Spleen (tissue), 13 donors: ENCODE measurements at places on chromosomes 7 and 10.

DNA sequence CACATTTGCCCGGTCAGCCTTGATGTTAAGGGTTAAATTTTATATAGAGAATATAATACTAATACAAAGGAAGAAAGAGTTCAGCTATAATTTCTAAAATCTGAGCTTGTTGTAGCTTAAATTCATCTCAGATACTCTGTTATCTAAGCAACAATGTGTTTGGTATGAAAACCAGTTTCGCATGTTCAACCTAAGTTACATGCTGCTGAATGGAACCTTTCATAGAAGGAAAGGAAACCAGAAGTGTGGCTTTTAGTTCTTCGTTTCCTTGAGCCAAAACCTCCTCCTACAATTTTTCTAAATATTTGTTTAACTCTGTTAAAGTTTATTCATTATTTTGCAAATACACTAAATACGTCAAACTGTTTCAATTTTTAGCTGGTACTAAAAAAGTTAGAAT lies 18.5 kb downstream of the AGR2 start:
- DNase-seq, result no peak
- H3K4me3 ChIP-seq, result no peak overlapping the region
- H3K27ac ChIP-seq, result no peak overlapping the region
- no peaks in the 10 kb centered on the region for H3K4me1 ChIP-seq
- no peaks in the 10 kb centered on the region for H3K27me3 ChIP-seq

- DNase-seq, result no peak
- no peaks in the 10 kb centered on the region for H3K27me3 ChIP-seq
- H3K4me1 ChIP-seq, result no peaks in the 10 kb centered on the region
- no peak overlapping the region for H3K4me3 ChIP-seq
These were observed 50.6 kb upstream of the CYP2C18 start for GRCh38 chr10:94632954-94633353.

DNA sequence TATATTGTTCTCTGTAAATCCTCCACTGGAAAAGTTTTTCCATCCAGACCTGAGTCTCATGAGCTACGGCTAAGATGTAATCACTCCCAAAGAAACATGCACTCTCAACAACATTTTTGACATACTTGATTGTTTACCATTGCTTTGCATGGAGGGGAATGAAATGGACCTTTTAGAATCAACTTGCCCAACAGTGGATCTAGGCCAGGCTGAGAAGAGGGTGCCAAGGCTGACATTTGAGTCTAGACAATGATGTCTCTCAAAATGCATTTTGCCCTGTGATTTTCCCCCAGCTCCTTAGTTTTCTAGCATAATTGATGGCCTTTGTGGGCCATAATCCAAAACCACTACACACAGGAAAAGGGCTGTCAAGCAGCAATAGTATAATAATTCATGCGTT lies 297.9 kb upstream of the KLF6 start:
- no peaks in the 10 kb centered on the region for H3K27me3 ChIP-seq
- no peaks in the 10 kb centered on the region for H3K36me3 ChIP-seq
- DNase-seq, result no peak
- H3K4me1 ChIP-seq, result peaks cover 17% of the 10 kb centered on the region

DNA sequence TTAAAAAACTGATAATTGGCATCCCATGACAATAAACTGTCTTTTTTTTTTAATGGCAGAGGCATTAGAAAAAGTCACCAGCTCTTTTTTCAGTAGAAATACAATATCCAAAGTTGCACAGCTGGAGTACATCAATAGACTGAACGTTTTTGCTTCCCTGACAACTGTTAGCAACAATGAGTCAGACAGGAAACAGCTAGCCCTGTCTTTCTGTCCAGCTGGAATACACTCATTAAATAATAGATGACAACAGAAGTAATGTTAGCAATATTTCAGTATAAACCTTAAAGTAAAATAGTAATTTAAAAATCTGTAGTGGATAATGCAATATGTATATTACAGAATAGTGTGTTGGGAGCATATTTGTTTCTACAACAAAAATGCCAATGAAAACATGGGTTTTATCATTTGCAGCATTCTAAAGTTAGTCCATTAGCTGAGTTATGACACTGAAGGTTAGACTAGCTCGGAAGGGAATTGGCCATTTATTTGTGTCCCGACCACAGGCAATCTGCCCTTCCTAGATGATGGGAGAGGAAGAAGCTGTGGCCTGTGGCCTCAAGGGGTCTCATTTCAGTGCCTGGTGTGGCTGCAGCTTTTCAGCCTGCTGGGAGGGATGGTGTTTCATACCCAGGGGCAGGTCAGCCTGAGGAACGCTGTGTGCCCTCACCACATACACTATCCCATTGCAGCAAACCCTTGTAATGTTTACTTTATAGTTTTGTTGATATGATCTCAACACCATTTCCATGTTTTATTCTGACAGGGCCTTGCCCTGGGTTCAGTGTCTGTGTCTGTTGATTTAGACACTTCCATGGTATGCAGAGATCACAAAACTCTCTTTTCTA lies 173.3 kb downstream of the SLC16A9 start:
- H3K36me3 ChIP-seq, result no peaks in the 10 kb centered on the region
- no peak for DNase-seq
- no peak overlapping the region for H3K4me3 ChIP-seq
- H3K27ac ChIP-seq, result peak overlapping the region; percentile 58
- peaks cover 7% of the 10 kb centered on the region for H3K4me1 ChIP-seq

GRCh38 chr10:95567903-95568630 lies 6.9 kb upstream of the SORBS1 start:
- no peak overlapping the region for H3K4me3 ChIP-seq
- no peaks in the 10 kb centered on the region for H3K4me1 ChIP-seq
- H3K27ac ChIP-seq, result no peak overlapping the region
- no peaks in the 10 kb centered on the region for H3K27me3 ChIP-seq

DNA sequence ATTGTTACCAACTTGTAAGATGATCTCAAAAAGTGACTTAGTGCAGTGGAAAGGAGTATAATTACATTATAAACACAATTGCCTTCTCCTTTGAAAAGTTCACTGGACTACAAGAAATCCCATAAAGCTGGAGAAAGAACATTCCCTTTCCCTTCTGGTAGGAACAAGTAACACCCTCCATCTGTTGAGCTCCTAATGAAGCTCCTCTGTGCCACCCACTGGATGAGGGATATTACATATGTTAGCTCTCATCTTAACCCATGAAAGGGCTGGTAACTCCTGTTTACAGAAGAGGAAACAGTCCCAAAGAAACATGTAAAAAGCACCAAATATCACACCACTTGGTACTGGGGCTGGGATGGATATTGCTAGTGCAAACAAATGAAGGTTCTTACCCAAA lies 8.1 kb downstream of the PGAM1 start:
- no peak overlapping the region for H3K4me3 ChIP-seq
- DNase-seq, result no peak
- no peak overlapping the region for H3K27ac ChIP-seq
- H3K36me3 ChIP-seq, result peaks cover 4% of the 10 kb centered on the region
- no peaks in the 10 kb centered on the region for H3K27me3 ChIP-seq

GRCh38 chr7:95602421-95602820 lies 6.1 kb upstream of the PDK4 start:
- peaks cover 63% of the 10 kb centered on the region for H3K4me1 ChIP-seq
- no peak for DNase-seq
- H3K27me3 ChIP-seq, result no peaks in the 10 kb centered on the region
- H3K4me3 ChIP-seq, result no peak overlapping the region
- no peak overlapping the region for H3K27ac ChIP-seq

GRCh38 chr10:43845121-43845520 lies 196.4 kb upstream of the ZNF32 start:
- H3K27me3 ChIP-seq, result no peaks in the 10 kb centered on the region
- peaks cover 19% of the 10 kb centered on the region for H3K4me1 ChIP-seq
- no peaks in the 10 kb centered on the region for H3K36me3 ChIP-seq
- DNase-seq, result no peak
- peak overlapping the region; percentile 60 for H3K27ac ChIP-seq
- no peak overlapping the region for H3K4me3 ChIP-seq

GRCh38 chr10:6218692-6219493 lies 16.2 kb downstream of the PFKFB3 start:
- H3K4me1 ChIP-seq, result no peaks in the 10 kb centered on the region
- H3K27me3 ChIP-seq, result no peaks in the 10 kb centered on the region
- no peak for DNase-seq
- H3K36me3 ChIP-seq, result peaks cover 97% of the 10 kb centered on the region

DNA sequence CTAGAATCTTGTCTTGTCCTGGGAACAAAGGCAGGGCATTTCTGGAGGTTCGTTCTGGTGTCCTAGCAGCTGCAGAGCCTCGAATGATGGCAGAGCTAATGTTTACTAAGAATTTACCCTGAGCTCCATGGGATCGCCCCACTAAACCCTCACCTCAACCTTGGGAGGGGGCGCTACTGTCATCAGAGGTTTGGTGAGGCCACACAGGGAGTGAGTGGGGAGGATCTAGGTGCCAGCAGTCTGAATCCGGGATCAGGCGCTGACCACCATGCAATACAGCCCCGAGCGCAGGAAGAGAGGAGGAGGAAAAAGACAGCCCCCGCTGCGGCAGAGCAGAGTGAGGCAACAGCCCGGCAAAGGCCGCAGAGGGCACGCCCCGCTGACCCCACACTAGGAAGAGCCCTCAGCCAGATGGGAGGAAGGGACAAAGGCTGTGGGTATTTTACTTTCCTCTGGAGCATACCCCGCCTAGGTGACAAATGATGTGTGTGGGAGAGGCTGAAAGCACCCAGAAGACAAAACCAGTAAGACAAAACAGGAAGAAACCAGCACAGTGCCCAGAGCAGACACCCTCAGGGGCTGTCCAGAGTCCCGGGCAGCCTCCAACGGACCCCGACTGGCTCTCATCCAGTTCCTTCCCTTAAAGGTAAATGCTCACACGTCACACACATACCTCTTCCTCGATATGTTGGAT lies 103.5 kb downstream of the FAM53B start:
- peak overlapping the region; percentile 37 for H3K27ac ChIP-seq
- no peaks in the 10 kb centered on the region for H3K27me3 ChIP-seq
- H3K4me1 ChIP-seq, result peaks cover 97% of the 10 kb centered on the region
- H3K4me3 ChIP-seq, result no peak overlapping the region
- DNase-seq, result peak; percentile 85

- no peak overlapping the region for H3K4me3 ChIP-seq
- peak; percentile 73 for DNase-seq
- no peak overlapping the region for H3K27ac ChIP-seq
- H3K27me3 ChIP-seq, result no peaks in the 10 kb centered on the region
- H3K36me3 ChIP-seq, result no peaks in the 10 kb centered on the region
- H3K4me1 ChIP-seq, result peaks cover 98% of the 10 kb centered on the region
These were observed 33.1 kb downstream of the ZMIZ1 start for GRCh38 chr10:79101560-79102497.

DNA sequence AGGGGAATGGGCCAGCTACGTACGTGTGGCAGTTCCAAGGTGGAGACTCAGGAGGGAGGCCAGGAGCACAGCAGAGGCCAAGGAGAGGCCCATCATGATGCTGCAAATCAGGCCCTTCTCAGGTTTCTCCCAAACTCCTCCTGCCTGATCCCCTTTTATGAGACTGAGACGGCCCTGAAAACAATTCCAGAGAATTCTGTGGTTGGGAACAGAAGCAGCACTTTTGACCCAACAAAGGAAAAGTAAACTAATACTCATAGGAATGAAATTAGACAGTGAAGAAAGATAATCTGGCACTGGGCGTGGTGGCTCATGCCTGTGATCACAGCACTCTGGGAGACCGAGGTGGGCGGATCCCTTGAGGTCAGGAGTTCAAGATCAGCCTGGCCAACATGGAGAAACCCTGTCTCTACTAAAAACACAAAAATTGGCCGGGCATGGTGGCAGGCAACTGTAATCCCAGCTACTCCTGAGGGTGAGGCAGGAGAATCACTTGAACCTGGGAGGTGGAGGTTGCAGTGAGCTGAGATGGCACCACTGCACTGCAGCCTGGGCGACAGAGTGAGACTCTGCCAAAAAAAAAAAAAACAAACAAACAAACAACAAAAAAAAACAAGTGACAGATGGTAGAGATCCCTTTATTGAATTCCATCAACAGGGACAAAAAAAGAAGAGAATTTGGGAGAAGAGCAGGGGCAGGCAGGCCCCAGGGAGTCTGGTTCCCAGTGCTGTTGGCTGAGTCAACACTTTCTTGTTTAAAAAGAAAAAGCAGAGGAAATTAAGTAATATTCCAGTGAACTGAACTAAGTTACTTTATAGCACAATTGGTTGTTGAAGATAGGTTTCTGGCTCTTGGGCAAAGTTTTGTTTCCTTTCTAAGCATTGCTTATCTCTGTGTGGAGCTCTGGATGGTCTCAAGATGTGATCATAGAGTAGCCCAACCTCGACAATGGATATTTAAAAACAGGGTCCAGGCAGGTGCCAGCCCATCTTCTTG lies at the start of gene CCL26:
Gene CCL26 (minus strand): TSS at position 131 of the 997 bp plus-strand sequence. CDS start 35 bp downstream, at position 96.
- DNase-seq, result no peak
- H3K4me1 ChIP-seq, result peaks cover 7% of the 10 kb centered on the region
- H3K27me3 ChIP-seq, result no peaks in the 10 kb centered on the region
- H3K27ac ChIP-seq, result peak within 1 kb of the TSS; percentile 28

- no peak overlapping the region for H3K4me3 ChIP-seq
- H3K36me3 ChIP-seq, result no peaks in the 10 kb centered on the region
- H3K27me3 ChIP-seq, result no peaks in the 10 kb centered on the region
- DNase-seq, result no peak
- H3K27ac ChIP-seq, result no peak overlapping the region
These were observed 170.1 kb downstream of the ARHGAP12 start for GRCh38 chr10:31758495-31758894.

DNA sequence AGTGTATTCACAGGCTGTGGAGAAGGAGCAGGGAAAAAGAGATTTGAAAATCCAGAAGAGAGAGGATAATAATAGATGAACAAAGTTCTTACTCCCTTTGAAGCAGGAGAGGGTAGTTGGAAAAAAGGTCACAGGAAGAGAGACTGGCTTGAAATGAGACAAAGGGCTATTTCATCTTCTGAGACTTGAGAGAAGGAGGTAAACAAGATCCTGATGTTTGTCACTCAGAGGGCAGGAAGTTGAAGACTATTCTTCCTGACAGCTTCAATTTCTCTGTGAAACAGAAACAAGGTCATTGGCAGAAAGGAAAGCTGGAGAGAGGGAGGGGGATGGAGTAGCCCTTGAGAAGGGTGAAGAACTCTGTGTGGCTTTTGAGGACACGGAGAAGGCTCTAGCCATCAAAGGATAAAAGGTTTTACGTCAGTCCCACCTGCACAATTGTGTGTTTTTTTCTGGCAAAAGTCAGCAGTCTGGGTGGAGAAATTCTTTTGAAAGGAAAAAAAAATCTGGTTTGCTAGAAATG lies 216.1 kb upstream of the STEAP4 start:
- no peaks in the 10 kb centered on the region for H3K36me3 ChIP-seq
- DNase-seq, result no peak
- no peaks in the 10 kb centered on the region for H3K27me3 ChIP-seq
- H3K4me1 ChIP-seq, result no peaks in the 10 kb centered on the region
- no peak overlapping the region for H3K27ac ChIP-seq
- no peak overlapping the region for H3K4me3 ChIP-seq

- H3K36me3 ChIP-seq, result no peaks in the 10 kb centered on the region
- H3K4me1 ChIP-seq, result no peaks in the 10 kb centered on the region
- H3K27me3 ChIP-seq, result no peaks in the 10 kb centered on the region
- no peak overlapping the region for H3K4me3 ChIP-seq
These were observed 126.9 kb upstream of the GHITM start for GRCh38 chr10:84012431-84012830.

- no peak overlapping the region for H3K4me3 ChIP-seq
- no peaks in the 10 kb centered on the region for H3K36me3 ChIP-seq
- no peak for DNase-seq
- H3K27me3 ChIP-seq, result no peaks in the 10 kb centered on the region
These were observed 19.6 kb downstream of the ARL4A start for GRCh38 chr7:12706900-12707536.

- H3K4me3 ChIP-seq, result no peak overlapping the region
- H3K36me3 ChIP-seq, result no peaks in the 10 kb centered on the region
- H3K27ac ChIP-seq, result no peak overlapping the region
- no peak for DNase-seq
- H3K27me3 ChIP-seq, result no peaks in the 10 kb centered on the region
- H3K4me1 ChIP-seq, result no peaks in the 10 kb centered on the region
These were observed 20.6 kb upstream of the ADAMTS14 start for GRCh38 chr10:70651661-70652060.

- H3K27ac ChIP-seq, result no peak overlapping the region
- no peaks in the 10 kb centered on the region for H3K4me1 ChIP-seq
- H3K36me3 ChIP-seq, result no peaks in the 10 kb centered on the region
- H3K4me3 ChIP-seq, result no peak overlapping the region
- no peaks in the 10 kb centered on the region for H3K27me3 ChIP-seq
These were observed 74.7 kb upstream of the UNC5B start for GRCh38 chr10:71137701-71138100.
